ENCODE measurements at places on chromosomes 4 and X. TPM values are rescaled to one million over a fixed set of nuclear protein-coding genes. Genes with fewer than 3 reads are reported as not detected.

ZDHHC15 gene
- total RNA-seq, result not detected

GRCh38 chrX:153055871-153056749, at the start of gene PNMA3:
TSS of gene PNMA3 (plus strand) at chrX:153056470. CDS start at chrX:153057056, 586 bp downstream.
- no peak for DNase-seq

SMIM10 gene
- 0.40 TPM for total RNA-seq

- no peak for DNase-seq
These were observed 120.2 kb downstream of the BMPR1B start for GRCh38 chr4:94877973-94878372.

DNA sequence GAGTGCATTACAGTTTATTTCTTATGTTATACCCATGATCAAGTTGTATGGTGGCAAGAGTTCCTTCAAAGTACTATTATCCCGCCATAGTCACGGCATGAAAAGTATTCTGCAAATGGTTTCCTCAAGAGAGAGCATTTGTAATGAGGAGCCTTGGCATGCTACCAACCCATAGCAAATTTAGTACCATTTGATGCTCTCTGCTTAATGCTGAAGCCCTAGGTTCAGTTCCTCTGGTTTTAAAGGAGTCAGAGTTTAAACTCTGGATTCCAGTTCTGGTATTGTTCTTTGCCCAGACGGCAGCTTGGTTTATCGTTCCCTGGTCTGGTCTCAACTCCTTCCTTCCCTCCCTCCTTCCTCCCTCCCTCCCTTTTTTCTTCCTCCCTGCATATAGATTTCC, 371.3 kb downstream of the BMPR1B start:
- DNase-seq, result no peak

DNA sequence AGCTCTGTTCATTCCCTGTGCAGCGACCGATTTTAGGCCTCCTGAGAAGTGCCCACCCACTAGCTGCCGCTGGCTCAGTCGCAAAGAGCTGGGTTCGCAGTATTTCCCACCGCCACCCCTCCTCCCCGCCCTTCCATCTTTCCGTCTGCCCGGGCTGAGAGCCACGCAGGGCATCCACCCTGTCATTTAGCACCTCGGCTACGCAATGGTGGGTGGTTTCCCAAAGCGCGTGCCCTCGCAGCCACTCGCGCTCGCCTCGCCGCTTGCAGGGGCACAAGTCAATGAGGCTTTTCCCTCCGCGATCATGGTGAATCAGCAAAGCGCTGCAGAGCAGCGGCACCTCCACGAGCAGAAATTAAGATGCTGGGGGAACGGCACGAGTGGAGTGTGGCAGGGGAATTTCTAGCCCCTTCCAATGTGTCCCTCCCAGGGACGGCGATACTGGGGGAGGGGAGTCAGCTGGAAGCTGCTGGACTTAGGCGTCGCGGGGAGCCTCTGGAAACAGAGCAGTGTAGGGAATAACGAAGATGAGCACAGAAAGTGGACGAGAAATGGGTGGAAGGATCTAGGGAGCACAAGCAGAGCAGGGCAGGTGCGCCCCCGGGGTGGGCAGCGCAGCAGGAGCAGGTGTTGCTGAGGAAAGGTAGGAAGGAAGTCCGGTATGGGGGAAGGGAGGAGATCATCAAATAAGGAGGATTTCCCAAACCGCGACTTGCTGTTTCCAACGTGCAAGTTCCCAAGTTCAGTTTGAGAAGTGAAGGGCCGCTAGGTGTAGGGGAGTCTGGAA, 2.4 kb upstream of the PTCHD1 start:
- no peak for DNase-seq

F9 gene
- total RNA-seq, result not detected

BRS3 gene
- not detected for total RNA-seq

GRCh38 chrX:35439034-35439660, 359.0 kb upstream of the MAGEB16 start:
- DNase-seq, result no peak

DNA sequence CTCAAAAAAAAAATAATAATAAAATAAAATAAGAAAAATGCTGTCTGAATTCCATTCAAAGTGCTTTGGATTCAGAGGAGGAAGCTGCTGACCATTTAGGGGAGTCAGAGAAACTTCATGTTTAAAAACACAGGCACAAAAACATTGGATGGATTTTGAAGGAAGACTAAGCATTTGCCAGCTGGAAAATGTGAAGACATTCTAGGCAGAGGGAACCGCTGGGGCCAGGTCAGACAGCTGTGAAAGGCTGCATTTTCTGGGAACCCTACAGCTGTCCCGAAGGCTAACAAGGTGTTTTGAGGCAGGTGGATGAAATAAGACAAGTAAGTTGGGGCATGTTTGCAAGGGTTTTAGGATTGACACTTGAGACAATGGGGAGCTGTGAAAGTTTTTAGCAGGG, 38.6 kb downstream of the ING2 start:
- no peak for DNase-seq

WDR17 gene
- total RNA-seq, result 3.3 TPM

GRCh38 chr4:77465271-77465670, 140.3 kb upstream of the CXCL13 start:
- DNase-seq, result no peak

DNA sequence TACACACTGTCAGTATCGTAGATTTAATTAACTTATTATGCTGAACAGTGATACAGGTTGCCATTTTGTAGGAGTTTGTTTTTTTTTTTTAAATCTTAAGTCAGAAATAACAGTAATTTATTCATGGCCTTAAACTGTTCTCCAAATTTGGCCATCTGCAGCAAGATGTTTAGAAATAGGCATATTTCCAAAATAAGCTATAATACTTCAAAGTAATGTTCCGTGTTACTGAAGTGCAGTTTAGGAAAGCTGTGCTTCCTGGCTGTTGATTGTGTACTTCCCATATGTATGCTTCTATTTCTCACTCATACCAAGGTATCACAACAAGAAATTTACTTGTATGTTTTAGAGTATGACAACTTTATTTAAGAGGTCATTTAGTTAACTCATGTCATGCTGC, 28.9 kb downstream of the CPEB2 start:
- DNase-seq, result no peak

GRCh38 chr4:121980643-121981042, 28.8 kb upstream of the TRPC3 start:
- DNase-seq, result no peak

DNA sequence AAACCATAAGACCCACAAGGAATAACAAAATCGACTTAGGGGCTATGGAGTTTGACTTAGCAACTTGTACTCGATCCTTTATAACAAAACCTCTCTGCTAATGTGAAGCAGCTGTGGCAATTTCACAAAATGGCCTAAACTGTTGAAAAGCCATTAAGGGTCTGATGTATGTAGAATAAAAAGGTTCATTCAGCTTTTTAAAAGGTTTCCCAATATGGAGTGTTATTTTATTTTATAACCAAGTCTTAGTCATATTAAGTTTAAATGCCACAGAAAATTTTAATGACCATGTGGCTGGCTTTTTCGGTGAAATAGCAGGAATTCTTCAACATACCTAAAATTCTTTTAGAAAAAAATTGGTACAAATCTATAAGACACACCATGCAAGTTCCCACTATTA, 291.8 kb upstream of the HAND2 start:
- no peak for DNase-seq

GRCh38 chrX:115579327-115579726, 18.4 kb downstream of the PLS3 start:
- no peak for DNase-seq

DNA sequence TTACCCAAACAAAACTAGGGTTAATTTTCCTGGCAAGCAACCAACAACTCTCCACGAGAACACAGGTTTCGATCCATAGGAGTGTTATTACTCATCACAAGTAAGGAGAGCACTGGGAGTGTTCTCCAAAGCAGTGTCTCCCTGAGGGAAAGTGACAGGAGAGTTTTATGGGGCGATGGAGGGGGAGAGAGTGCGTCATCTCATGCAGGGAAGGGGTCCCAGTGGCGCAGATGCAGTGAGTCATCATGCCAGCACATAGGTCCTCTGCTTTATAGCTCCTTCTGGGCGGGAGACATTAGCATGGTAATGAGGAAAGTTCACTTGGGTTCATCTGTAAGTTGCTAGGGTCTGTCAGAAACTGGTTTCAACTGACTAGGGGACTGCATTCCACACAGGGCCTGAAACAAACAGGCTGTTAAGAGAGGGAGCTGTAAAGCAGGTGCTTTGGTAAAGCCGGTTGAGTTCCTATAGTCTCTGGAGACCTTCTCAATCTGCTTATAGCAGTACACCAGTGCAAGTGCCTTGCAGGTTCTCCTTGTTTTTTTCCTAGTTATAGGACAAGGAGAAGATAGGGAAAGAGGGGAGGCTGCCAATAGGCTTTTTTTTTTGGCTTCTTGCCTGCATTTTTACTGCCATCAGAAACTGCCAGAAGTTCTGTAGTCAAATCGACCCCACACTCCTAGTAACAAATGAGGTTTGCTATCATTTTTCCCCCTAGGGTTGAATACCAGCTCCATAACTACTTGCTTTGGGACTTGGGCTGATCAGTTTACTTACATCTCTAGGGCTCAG, 12.8 kb upstream of the BOD1L1 start:
- peak; percentile 88 for DNase-seq

TMEM150C gene
- total RNA-seq, result 2.5 TPM

- DNase-seq, result peak; percentile 19
These were observed 7.8 kb upstream of the CLOCK start for GRCh38 chr4:55554453-55555030.

DNA sequence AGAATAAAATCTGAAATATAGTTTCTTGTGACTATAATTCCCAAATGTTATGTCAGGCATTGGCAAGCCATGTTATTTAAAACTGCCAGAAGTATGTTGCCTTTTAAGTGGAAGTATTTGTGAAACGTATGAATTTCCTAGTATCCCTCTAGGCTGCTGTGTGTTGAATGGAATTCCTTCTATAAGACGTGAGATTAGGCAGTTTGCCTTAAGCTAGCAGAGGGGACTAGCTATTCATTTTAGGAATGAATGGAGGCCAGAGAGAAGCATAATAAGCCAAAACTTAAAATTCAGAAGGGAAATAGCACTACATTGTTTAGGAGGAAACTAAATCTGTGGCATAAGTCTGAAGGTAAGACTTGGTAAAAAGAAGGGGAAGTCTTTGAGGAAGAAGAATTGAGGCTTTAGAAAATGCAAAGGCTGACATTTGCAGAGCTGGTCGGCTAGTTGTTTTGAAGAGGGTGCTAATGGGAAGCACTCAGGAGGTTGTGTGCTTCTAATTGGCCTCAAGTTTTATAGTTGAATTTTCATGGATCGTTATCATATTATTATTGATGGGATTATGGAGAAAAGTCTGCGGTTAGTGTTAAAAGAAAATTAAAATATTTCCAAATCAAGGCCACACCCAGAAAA, 57.1 kb downstream of the TMEM131L start:
- DNase-seq, result no peak

DNA sequence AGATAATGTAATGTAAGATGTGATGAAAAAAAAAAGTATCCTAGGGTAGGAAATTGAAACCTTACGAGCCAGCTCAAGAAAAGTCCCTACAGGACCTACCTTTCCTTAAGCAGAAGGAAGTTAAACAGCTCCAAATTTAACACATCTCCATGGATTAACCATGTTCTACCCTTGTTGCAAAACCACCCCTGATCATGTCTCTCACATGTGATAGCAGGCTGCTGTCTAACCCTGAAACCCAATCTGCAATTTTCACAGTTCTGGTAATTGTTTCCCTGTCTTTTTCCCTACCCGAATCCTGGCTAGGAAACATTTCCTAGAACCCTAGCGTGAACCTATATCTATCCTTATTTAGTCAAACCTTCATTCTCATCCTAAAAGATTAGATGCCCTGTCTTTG, 198.9 kb downstream of the SPOCK3 start:
- no peak for DNase-seq

DNA sequence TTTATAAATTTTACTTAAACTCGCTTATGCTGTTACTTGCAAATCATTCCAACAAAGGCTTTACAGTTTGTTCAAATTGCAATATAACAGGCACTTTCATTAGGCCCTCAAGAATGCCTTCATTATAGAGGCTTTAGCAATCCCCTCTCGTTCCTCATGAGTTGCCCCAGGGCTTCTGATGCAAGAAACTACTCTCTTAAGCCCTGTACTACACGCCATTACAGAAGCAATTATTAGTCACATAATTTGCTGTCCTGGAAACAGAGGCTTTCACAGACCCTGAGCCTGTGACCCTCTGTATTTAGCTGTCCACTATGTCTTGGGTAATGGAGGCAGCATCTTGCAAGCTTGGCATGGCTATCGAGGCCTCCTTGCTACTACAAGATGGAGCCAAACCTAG, 965.9 kb upstream of the DIAPH2 start:
- DNase-seq, result no peak

UGT2B17 gene
- total RNA-seq, result not detected

SLC25A4 gene
- total RNA-seq, result 61.0 TPM

DNA sequence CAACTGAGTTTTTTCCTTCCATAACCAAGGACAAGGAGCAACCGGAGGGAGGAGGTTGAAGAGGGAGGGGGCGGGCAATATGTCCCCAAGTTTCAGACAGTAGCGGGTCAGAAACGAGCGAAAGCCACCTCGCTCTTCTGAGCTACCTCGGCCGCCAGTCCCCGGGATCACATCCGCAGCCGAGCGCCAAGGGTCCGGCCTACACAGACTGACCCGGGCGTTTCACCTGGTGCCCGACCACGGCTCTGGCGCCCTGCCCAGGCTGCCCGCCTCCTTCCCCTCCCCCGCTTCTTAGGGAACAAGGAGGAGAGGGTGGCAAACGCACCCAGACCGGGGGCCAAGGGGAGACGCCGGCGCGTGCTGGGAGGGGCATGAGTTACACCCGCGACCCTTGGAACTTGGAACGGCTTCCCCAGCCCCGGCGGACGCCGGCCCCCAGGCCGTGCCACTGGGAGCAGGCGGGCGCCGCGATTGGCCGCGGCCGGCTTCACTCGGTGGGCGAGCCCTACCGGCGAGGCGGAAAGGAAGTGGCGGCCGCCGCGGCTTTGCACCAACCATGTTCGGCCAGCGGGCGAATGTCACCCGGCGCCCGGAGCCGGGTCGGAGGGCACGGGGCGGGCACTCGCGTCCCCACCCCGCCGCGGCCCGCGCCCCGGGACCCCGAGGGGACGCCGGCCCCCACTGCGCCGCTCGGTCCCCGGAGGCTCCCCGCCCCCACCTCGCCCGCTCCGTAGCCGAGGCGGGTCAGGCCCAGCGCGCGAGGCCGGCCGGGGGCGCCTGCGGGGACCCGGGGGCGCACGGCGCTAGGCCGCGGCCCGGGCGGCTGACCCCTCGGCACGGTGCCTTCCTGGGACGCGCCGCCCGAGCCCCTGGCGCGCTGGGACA, 1.5 kb downstream of the IRF2 start:
- peak; percentile 38 for DNase-seq

DNA sequence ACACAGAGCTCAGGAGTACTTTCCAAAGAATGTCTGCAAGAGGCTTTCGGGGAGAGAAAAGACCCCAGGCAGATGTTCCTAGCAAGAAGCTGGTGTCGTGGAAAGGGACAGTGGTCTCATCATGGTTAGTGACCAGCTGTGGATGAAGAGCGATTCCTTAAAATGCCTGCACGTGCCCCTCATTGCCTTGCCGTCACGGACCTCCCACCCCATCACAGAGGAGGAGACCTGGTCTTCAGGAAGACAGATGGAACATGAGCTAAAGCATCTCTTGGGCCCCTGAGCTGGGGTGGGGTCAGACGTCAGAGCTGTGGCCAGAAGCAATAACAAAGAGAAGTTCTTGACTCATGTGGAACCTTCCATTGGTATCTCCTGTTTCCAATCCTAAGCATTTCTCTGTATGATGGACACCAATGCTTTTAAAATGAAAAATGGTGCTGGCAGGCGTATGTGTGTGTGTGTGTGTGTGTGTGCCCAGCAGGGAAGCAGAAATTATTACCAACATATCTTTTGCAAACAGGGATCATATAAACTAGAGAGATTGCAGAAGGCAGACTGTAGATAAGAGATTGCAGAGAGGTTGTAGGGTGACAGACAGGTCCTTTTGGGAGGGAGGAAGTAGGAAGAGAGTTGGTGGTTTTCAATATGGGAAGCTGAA, 25.2 kb upstream of the ASMTL start:
- DNase-seq, result no peak

- no peak for DNase-seq
These were observed 72.3 kb downstream of the PAK3 start for GRCh38 chrX:111168314-111168713.
